Adrenal gland (tissue), 19 donors: ENCODE measurements at places on chromosomes 6 and 20.

DNA sequence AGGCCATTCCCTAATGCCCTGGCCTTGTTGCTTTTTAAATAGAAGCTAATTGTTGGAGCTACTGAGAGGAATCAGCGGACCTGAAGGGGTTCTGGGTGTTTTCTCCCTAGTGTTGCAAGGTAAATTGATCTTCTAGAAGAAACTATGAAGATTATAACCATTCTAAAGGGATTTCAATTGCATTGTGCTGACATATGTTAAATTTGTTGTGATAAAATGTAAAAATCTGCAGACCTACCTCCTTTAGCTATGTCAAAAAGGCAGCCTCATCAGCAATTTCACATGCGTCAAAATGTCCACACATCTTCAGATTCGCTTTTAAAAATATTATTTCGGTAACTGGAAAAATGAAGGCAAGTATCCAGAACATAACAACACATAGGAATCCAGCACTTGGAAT is 44.4 kb downstream of the IYD start:
- DNase-seq = no peak

DNA sequence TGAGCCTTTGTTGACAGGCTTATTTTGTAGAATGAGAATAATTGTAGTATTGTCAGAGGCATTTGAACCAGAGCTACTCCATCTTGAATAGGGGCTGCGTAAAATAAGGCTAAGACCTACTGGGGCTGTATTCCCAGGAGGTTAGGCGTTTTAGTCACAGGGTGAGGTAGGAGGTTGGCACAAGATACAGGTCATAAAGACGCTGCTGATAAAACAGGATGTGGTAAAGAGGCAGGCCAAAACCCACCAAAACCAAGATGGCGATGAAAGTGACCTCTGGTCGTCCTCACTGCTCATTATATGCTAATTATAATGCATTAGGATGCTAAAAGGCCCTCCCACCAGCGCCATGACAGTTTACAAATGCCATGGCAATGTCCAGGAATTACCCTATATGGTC is 82.7 kb downstream of the PFDN4 start:
- no peak for DNase-seq

DNA sequence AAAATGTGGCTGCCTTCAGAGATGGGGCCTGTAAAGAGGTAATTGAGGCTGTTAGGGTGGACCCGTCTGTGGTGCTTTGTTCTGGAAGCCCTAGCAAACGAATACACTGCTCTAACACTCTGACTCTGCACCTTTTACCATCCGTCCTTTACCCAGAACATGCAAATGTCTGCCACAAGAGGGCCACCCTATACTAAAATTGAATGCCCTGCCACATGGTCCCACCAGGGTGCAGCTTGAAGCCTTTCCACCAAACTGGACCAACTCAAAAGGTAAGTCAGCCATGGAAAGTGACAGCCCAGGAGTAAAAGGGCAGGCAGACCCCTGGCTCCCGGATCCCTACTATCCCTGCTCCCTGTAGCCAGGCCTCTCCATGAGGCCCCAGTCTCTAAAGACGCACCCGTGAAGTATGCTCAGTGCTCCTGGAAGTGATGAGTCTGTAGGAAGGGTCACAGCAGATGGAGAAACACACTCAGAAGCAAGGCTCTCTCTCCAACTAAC is 5.8 kb upstream of the BFSP1 start:
- peak; percentile 76 for DNase-seq

GRCh38 chr6:116772450-116772849 is 6.9 kb upstream of the FAM162B start:
- DNase-seq = no peak

DNA sequence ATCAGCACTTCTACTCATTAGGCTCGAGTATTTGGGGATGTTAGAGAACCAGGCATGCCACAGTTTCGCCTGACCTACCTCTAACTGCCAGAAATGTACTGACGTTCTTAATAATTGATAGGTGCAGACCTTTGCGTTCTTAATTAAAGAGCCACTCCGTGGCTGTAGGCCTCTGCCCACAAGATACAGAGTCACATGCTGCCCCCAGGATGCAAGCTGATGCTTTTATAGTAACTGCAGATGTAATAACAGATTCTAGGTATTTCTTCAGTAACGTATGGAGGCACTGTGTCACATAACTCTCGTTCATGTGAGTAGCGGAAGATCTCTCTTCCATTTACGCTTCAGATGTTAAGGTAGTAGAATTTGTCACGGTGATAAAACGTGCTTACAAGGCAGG is 113.2 kb downstream of the RPP40 start:
- DNase-seq = no peak

DNA sequence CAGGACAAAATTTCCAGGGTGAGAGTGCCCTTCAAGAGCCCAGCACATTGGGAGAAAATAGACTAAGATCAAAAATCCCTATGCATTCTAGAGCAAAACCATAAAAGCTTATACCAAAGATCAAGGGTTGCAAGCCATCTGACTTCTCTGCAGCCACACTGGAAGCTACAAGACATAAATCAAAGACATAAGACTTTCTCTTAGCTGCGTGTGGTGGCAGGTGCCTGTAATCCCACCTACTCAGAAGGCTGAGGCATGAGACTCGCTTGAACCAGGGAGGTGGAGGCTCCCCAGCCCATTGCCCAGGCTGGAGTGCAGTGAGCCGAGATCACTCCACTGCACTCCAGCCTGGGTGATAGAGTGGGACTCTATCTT is 91.9 kb upstream of the NXT1 start:
- no peak for DNase-seq

- no peak for DNase-seq
Measured at GRCh38 chr6:75272145-75272840, 12.3 kb downstream of the TMEM30A start.

DNA sequence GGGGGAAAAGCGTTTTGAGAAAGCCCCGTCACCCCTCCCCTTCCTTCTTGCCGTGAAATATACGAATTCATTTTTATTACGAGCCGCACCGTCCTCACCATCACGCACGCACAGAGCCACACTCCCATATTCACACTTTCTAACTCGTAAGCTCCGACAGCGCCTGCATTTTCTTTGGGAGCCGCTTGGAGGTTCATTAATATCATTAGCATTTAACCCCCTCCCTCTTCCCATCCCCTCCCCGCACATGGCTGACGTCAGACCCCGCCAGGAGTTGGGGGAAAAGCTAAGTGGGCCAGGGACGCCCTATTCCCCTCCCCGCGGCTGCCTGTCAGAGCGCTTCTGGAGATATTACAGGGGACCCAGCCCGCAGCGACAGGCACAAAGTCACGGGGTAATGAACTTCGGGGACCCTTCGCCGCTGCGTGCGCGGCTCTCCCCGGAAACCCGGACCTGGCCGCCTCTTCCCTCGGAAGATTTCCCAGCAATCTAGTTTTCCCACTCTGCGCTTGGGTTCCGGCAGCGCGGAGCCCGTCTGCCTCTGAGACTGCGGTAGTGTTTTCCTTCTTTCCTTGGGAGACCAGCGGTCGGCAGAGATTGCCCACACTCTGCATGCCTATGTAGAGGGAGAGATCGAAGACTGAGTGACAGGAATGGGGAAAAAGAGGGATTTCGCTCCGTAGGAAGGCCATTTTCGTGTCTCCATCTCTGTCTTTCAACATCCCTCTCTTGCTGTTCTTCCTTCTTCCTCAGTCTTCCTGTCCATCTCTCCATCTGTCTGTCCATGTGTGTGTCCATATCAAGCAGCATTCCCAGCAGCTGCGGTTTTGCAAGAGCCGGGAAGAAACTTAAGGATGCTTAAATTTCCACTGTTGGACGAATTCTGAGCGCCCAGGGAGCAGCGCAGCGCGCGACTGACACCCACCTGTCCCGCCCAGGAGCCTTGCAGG is at the start of gene NR2E1:
Gene NR2E1 (plus strand): TSS at position 309 of the 950 bp plus-strand sequence. CDS start 744 bp downstream, outside the sequence.
- DNase-seq = no peak

- DNase-seq = no peak
Measured at GRCh38 chr20:36281785-36282380, 24.3 kb upstream of the DLGAP4 start.

- DNase-seq = no peak
Measured at GRCh38 chr6:101114703-101115102, 233.6 kb upstream of the ASCC3 start.

GRCh38 chr20:8693709-8694108 is 375.2 kb upstream of the PLCB4 start:
- no peak for DNase-seq

DNA sequence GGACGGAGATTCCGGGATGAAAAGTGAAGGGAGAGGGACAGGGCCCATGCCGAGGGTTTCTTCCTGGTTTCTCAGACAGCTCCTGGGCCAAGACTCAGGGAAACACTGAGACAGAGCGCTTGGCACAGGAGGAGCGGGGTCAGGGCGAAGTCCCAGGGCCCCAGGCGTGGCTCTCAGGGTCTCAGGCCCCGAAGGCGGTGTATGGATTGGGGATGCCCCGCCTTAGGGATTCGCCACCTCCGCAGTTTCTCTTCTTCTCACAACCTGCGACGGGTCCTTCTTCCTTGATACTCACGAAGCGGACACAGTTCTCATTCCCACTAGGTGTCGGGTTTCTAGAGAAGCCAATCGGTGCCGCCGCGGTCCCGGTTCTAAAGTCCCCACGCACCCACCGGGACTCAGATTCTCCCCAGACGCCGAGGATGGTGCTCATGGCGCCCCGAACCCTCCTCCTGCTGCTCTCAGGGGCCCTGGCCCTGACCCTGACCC is 55.0 kb upstream of the HLA-A start:
- DNase-seq = peak; percentile 57

- no peak for DNase-seq
Measured at GRCh38 chr6:111777357-111777756, 95.9 kb downstream of the FYN start.

- DNase-seq = no peak
Measured at GRCh38 chr20:21490105-21490504, 23.8 kb downstream of the NKX2-2 start.

- DNase-seq = no peak
Measured at GRCh38 chr20:20463933-20464374, 96.0 kb downstream of the INSM1 start.

DNA sequence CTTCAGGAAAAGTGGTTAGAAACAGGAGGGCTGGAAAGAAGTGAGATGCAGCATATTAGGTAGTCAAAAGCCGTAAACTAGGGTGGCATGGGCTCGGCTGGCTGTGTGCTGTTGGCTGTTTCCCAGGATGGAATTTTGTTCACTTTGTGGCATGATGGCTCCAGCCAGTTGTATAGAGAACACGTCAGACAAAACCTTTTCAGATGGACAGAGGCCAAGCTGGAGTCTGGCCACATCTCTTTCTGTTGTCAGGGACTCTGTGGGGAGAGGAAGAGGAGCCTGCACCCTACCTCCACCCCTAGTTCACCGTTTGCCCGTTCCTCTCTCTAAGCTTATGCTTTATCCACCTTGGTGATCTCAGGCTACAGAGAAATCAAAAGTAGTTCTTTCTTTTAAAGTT is 22.0 kb downstream of the C6orf89 start:
- DNase-seq = peak; percentile 89

GRCh38 chr6:151551223-151551857 is 57.5 kb downstream of the CCDC170 start:
- no peak for DNase-seq

GRCh38 chr6:136251394-136251793 is 1.3 kb upstream of the MTFR2 start:
- DNase-seq = no peak

DNA sequence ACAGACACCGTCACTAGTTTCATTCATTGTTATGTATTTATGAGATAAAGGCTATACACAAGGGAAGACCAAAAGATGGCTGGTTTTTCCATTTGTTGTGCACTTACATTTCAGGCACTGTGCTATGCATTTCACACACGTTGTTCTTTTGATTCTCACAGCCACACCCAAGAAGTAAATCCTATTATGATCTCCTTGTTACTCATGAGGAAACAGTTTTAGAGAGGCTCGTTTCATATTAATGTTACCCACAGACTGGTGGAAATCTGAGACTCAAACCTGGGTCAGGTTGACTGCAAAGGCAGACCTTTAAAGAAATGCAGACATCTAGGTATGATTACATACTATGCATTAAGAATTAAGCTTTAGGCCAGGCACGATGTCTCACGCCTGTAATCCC is 34.9 kb downstream of the SHLD1 start:
- DNase-seq = no peak

- peak; percentile 44 for DNase-seq
Measured at GRCh38 chr20:48283470-48284110, 498.3 kb upstream of the SULF2 start.

DNA sequence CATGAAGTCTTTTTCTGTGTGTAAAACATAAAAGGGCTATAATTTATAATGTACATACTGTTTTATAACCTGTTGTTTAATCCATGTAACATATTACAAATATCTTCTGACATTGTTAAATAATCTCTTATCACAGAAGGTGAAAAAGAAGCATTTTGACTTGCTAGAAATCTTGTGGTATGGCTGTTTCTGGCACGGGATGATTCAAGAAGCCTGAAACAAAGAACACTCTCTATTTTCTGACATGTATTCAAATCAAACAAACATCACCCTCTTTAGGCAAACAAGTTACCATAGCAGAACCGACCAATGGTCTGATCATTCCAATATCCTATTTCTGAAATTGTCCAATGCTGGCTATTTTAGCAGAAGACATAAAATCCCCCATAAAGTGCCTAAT is 55.4 kb downstream of the HS3ST5 start:
- no peak for DNase-seq

GRCh38 chr6:2909718-2910117 is 6.6 kb upstream of the SERPINB9 start:
- DNase-seq = no peak

- DNase-seq = no peak
Measured at GRCh38 chr20:53493311-53493857, 100.3 kb downstream of the ZNF217 start.

DNA sequence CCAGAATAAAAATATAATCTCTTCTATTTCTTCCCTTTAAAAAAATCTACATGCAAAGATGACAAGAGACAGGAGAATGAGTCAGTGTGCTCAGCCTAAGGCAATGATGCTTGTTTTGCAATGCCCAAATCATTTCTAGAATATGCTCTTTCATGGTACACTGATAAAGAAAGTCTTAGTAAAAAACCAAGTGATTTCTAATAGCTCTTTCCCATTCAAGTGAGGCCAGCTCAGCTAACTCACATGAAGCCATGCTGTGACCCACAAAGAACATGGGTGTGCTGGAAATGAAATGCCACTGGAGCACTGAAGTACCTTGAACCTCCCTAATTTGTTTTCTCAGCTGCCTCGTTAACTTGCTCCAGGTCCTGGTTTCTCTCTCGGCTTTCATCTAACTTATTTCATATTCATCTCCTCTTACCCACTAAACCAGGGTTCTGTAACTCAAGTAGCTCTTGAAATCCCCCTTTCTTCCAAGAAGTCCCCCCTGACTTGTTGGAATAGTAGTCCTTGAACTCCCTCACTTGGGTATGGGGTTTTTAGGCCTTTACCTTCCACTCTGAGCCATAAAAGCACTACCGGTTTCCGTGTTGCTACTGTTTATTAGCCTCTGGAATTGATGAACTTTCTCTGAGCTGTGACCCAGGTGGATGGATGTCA is 92.7 kb downstream of the IRF4 start:
- no peak for DNase-seq

DNA sequence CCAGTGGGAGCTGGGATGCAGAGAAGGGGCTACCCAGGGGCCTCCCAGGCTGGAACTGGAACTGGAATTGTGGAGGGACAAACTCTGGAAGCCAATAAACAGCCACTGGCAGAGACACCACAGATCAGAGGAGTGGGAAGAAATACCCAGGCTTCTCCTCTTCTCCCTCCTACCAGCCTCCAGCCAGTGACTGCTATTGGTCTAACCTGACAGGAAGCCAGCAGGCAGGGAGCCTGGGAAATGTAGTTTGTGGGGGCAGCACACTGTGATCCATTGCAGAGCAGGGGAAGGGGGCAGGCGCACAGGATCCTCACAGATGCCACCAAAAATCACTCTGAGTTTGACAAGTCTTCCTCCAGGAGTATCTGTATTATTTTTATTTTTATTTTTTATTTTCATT is 12.1 kb upstream of the MLN start:
- no peak for DNase-seq

- no peak for DNase-seq
Measured at GRCh38 chr6:116444092-116444491, 17.1 kb upstream of the CALHM6 start.
